ENCODE measurements at places on chromosomes 4 and X.

DNA sequence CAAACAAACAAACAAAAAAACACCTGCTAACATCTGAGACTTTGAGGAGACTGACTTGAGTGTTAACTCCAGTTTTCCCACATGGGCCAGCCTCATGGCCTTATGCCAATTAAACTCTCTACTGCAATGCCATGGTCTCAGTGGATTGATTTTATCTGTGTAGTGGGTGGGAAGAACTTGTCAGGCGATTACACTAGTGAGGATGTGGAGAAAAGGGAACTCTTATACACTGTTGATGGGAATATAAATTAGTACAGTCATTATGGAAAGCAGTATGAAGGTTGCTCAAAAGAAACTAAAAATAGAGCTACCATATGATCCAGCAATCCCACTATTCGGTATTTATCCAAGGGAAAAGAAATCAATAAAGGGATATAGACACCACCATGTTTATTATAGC, 12.8 kb upstream of the XIAP start:
- DNase-seq, result no peak

DNA sequence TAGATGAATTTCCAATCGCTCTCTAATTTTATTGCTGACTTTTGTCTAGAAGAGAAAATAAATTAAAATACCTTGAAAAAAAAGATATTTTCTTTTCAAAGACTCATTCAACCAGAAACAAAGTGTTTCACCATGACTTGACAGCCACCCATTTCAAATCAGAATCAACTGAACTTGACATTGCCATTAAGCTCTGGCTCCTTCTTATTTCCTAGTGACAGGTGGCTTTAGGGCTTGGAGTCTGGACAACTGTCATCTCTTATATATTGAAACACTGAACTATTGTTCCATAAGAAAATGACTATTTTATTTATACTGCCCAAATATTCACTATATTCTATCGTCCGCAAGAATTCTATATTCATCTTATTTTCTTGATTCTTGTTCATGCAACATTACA, 229.2 kb downstream of the SLC39A8 start:
- DNase-seq, result no peak

- DNase-seq, result no peak
Observed at GRCh38 chrX:133495464-133496391, 80.4 kb upstream of the GPC4 start.

- DNase-seq, result no peak
Observed at GRCh38 chr4:143241892-143242291, 57.2 kb downstream of the USP38 start.

- DNase-seq, result no peak
Observed at GRCh38 chr4:135724421-135724820, 1522.8 kb upstream of the PABPC4L start.

- no peak for DNase-seq
Observed at GRCh38 chr4:153261461-153261860, 57.2 kb downstream of the TRIM2 start.

DNA sequence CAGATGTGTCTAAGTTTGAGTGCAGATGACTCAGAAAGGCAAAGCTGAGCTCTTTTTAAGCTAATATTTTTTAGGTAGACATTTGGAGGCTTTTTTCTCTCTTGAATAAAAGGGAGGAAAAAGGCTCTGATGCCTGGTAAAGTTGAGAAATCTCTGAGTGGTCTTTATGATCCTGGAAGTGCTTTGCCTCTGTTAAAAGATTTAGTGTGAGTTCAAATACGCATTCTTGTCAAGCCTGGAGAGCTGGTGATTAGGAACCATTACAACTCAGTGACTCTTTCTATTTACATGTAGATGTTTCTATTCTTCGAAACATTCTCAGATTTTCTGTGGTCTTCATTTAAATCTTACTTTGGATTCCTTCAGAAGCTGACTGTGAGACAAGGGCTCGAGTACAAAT, 143.4 kb upstream of the MED14 start:
- DNase-seq, result no peak

- DNase-seq, result no peak
Observed at GRCh38 chr4:152581536-152582160, 45.8 kb upstream of the FBXW7 start.

Data from NCI-H1417 treated with DMSO at 0.1 percent for 48 hours (cell line).